Right lung (tissue), 10 donors: ENCODE measurements at places on chromosomes 13 and 19.

DNA sequence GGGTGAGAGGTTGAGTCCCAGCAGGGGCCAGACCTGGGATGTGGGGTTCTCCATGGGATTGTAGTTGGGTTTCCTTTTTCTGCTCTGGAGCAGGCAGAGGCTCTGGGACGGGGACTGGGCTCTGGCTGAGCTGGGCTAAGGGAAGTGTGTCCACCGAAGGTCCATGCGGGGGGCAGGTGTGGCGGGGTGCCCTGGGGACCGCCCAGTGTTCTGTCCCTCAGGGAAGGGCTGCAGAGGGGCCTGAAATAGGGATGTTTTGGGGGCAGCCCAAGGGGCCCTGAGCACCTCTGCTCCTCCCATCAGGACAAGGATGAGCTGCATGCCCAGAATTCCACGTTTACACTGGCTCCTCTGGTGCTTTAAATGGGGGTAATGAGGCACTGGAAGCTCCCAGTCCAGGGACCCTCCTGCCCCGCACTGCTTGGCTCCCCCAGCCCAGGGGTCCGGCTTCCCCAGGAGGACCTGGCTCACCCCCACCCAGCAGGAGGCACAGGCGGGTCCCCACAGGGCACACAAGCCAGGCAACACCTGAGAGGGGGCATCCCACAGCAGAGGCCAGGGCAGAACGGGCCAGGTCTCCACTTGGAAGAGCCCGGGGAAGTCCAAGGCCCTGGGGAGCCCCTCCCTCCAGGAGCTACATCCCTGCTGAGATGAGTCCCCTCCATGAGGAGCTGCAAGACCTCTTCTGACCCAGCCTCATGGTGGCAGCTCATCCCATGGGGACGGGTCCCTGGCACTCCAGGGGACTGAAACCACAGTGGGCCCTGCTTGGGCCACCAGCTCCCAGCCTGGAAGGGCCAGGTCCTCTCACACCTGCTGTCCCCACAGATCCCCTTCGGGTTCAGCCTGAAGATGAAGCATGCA lies 14.7 kb upstream of the ZNF14 start:
- no peak for DNase-seq

- no peak for DNase-seq
These were observed 6.9 kb downstream of the UPK1A start for GRCh38 chr19:35673121-35673804.

GRCh38 chr13:50154697-50155096 lies 139.5 kb downstream of the KCNRG start:
- no peak for DNase-seq

GRCh38 chr13:42735010-42735409 lies 46.4 kb upstream of the FAM216B start:
- DNase-seq = no peak

DNA sequence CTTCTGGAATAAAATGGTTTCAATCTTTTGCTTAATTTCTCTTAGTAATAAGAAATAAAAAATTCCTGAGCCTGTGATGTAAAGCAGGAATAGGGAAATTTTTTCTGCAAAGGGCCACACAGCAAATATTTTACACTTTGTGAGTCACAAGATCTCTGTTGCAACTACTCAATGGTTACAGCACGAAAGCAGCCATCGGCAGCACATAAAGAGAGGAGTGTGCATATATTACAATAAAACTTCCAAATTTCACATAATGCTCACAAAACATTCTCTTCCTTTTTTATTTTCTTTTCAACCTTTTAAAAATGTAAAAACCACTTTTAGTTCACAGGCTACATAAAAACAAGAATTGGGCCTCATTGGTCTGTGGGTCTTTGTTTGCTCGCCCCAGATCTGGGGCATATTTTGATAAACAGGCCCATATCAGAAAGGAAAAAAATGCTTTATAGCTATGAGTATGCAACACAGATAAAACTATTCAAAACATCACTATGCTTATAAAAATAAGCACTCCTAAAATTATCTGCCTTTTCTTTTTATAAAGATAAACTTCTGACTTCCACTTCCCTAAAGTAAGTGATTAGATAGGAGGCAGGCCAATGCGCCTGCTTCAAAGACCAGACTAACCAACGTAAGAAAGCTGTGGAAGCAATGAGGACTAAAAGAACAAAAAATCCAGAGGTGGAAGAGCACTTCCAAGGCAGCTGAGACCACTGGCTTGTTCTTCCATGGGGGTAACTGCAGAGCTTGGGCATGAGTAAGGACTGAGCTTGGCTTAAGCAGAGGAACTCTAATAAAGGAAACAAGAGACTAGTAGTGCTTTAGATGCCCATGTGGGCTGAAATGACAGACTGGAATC lies 26.5 kb downstream of the MYCBP2 start:
- peak; percentile 38 for DNase-seq

- DNase-seq = no peak
These were observed 87.5 kb downstream of the ING1 start for GRCh38 chr13:110801044-110801443.

- DNase-seq = no peak
These were observed 1.0 kb upstream of the CTXN1 start for GRCh38 chr19:7926727-7927604.

- DNase-seq = no peak
These were observed at the start of gene TMEM145 for GRCh38 chr19:42313096-42313839. Gene TMEM145, plus strand, starts transcription at chr19:42313309. Its CDS starts 68 bp downstream, at chr19:42313377.

DNA sequence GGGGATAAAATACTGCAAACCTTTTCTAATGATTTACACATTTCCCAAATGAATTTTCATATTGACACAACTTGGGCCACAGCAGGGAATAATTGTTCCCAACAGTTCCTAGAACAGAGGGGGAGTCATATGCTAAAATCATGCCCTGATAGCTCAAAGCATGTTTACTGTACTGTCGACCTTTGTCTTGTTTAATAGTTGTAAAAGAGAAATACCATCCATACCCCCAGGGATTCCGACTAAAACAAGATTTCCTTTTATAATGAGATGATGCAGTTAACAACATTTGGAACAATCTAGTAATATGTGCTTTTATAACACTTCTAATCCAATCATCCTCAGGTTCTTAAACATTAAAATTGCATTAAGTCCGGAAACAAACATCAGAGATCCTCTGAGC lies 759.7 kb downstream of the OLFM4 start:
- no peak for DNase-seq

GRCh38 chr13:52405369-52405766 lies 604 bp downstream of the THSD1 start:
- DNase-seq = no peak

GRCh38 chr19:55279340-55279739 lies 570 bp downstream of the HSPBP1 start:
- no peak for DNase-seq

DNA sequence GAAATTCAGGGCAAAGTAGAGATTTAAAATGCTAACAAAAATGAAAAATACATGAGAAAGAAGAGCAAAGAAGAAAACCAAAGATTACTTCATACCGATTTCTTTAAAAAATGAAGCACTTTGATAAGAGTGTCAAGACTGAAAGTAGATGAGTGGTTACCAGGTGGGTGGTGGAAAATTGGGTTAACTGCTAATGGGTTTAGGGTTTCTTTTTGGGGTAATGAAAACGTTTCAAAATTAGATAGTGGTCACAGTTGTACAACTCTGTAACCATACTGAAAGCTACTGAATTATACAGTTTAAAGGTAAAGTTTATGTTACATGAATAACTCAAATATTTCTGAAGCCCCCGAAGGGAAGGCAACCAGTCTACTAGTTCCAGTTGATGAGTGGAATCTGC lies 179.4 kb downstream of the NDFIP2 start:
- DNase-seq = no peak

- DNase-seq = no peak
These were observed 33.5 kb downstream of the GPR12 start for GRCh38 chr13:26727122-26727521.

DNA sequence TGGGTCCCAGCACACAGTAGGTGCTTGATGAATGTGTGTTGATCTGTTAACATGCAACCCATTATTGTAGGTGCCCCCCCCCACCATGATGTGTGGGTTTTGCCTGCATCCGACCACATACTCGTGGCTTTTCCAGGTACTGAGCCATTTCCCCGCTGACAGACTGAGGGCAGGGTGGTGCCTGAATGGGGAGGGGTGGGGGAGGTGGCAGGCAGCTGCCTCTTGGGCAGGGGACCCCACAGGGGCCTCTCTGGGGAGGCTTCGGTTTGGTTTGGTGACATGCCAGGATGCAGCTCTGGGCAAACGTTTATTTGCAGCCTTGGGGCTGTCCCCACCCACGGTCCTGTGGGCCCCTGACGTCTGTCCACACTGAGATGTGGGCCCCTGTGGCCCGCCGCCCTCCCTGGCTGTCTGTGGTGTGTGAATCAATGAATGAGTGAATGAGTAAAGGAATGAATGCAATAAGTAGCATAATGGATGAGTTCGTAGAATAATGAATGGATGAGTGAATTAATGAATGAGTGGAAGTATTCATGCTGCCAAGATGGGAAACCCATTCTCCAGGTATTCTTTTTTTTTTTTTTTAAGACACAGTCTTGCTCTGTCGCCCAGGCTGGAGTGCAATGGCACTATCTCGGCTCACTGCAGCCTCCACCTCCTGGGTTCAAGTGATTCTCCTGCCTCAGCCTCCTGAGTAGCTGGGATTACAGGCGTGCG lies 9.0 kb upstream of the JUND start:
- peak; percentile 20 for DNase-seq

GRCh38 chr13:109401891-109402290 lies 384.5 kb downstream of the IRS2 start:
- no peak for DNase-seq

GRCh38 chr19:44925114-44925891 lies 10.9 kb downstream of the APOC1 start:
- DNase-seq = peak; percentile 83

GRCh38 chr13:33445476-33445875 lies 159.9 kb upstream of the STARD13 start:
- DNase-seq = no peak

DNA sequence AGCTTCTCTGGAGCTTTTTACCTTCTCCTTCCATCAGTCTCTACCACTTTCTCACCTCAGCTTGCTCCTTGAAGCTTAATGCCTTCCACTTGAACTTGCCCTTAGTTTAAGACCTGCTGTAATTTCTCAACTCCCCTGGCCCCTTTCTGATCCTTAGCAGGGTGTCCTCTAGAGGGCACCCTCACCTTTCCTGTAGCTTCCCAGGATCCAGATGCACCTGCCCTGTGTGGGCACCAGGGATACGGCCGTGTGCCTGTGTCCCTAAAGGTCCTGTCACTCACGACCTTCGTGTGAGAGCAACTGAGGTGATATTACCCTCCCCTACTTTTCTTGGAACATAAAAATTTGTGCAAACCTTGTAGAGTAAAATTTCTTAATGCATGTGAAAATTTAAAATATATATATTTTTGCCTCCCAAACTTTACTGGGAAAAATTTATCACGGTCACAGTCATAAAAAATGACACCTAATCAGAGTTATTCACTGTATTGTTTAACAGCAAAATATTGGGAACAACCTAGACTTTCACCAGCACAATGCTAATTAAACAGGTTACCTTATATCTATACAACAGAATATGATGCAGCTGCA lies 46.4 kb downstream of the PSG3 start:
- no peak for DNase-seq

GRCh38 chr13:73364736-73365135 lies 305.9 kb downstream of the KLF5 start:
- DNase-seq = no peak

DNA sequence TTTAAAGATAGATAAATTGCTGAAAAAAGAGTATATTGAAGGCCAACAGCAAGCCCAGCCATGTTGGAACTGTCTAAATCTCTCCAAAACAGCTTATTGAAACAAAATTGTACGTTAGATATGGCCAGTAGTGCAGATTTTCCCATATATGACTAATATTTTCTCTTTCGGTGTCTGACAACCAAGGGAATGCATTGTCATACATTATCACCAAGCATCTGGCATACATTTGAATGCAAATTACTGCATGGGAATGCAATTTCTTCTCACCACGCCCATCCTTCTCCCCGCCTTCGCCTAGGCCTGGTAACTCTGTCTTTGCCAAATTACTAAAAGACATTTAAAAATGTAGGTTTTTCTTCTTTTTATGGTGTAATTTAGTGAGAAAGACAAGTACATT lies 32.5 kb upstream of the IRS2 start:
- DNase-seq = no peak

GRCh38 chr13:111663505-111663904 lies 343.1 kb downstream of the TEX29 start:
- no peak for DNase-seq

GRCh38 chr13:113064534-113065405 lies 40.8 kb upstream of the F7 start:
- DNase-seq = no peak

- no peak for DNase-seq
These were observed 1317.0 kb downstream of the PCDH9 start for GRCh38 chr13:65913173-65913572.

DNA sequence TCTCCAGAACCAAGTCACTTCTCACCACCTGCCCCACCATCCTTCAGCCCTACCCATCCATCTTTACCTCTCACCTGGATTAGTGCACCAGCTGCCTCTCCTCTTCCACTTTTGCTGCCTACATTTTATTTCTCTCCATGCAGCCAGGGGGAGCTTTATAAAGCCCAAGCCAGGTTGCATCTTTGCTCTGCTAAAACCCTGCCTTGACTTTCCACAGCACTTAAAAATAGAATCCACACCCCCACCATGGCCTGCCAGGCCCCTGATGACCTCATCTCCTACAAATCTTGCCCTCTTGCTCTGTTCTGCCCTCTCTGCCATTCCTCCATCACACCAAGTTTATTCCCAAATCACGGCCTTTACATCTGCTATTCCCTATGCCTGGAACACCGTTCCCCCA lies 1.8 kb downstream of the HOOK2 start:
- DNase-seq = no peak

DNA sequence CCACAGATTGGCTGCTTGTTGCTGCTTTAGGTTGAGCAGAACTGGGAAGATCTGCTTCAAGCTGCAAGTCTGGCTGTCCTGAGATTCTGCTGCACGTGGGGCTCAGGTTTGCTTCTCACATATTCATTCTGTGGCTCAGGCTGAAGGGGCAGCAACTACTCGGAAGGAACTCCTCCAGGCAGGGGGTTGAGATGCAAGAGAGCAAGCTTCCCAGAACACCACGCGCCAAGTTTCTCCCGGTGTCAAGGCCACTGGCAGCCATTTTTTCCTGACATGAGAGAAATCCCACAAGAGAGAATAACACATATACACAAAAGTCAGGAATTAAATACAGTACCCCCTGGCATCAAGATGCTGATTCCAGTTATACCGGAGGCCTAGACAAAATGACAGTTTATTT lies 887.6 kb upstream of the SLC10A2 start:
- no peak for DNase-seq

- peak; percentile 2 for DNase-seq
These were observed 43.9 kb downstream of the TNFSF13B start for GRCh38 chr13:108313382-108313781.

DNA sequence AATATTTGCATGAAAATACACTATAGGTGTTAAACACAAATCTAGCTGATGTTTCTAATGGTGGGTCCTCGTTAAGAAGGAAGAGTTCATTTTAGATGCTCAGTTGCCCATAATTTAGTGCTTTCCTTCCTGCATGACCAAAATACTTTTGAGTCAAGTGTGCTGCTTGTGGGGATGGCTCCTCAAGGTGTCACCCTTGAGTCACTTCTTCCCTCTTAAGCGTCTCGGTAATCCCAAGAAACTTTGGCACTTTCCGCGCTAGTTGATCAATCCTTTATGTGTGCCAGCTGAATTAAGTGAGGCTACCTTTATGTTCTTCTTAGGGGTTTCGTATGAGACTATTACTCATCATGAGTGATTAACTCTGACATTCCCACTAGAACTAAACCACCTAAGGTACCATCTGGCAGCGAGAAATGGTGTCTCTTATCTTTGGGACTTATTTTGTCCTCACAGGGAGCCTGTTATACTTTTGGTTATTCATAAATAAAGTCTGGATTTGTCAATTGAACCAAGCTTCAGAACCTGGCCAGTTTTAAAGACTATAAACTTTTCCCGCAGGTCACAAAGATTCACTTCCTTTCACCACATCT lies 106.8 kb downstream of the NHLRC3 start:
- DNase-seq = peak; percentile 51
